NCI-H1417 treated with DMSO at 0.1 percent for 48 hours (cell line): ENCODE measurements at places on chromosomes 16 and 17.
A peak's percentile ranks its signal among the peaks of the same experiment; 100 is the strongest.

GRCh38 chr16:87826798-87827587 lies 42.3 kb downstream of the SLC7A5 start:
- DNase-seq = no peak

- DNase-seq = no peak
These were observed 20.4 kb downstream of the HDAC5 start for GRCh38 chr17:44102849-44103622.

DNA sequence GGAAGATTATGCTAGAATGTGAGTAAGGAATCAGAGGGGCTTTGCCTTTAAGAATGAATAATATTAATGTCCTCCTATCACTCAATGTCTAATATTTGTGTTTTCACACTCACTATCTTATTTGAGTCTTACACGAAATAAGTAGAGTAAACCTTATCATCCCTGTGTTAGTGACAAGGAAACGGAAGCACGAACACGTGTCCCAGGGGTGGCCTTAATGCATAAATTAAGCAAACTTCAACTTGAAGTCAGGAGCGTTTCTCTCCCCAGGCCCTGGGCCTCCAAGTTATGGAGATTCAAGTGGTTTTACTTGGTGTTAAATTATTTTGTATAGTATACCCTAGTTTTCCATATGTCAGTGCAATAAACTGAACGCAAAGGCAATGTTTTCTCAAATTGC lies 96.0 kb downstream of the WDR59 start:
- no peak for DNase-seq

- no peak for DNase-seq
These were observed 15.4 kb downstream of the ARL2BP start for GRCh38 chr16:57260294-57260929.

DNA sequence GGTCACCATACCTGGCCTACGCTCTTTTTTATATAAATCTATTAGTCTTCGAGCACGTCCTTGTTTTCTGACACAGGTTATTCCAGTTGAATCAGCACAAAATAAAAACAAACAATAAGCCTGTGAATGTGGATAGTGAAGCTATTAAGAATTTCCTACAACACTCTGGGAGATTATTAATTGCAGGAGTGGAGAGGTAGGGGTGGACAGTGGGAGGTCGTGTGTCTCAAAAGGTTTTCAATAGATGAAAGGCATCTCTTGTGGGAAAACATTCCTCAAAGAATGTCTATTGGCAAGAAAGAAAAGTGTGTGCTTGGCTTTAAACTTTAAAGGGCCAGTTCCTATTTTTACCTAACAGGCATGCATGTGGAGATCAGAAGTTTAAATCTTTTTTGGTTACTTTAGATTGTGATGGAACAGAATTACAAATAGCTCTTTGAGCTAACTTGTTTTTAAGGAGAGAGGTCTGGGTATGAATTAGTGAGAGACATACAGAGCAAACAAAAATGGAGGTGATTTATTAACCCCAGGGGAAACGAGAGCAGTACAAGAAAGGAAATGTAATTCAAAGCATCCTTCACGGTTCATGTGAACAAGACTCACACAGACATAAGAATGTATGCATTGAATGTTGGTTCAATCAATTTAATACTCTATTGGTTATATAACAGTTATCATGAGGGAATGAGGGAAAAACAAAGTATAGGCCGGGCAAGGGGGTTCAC lies 9.0 kb downstream of the SMYD4 start:
- no peak for DNase-seq

- no peak for DNase-seq
These were observed 12.8 kb upstream of the GNG13 start for GRCh38 chr16:813204-813915.

DNA sequence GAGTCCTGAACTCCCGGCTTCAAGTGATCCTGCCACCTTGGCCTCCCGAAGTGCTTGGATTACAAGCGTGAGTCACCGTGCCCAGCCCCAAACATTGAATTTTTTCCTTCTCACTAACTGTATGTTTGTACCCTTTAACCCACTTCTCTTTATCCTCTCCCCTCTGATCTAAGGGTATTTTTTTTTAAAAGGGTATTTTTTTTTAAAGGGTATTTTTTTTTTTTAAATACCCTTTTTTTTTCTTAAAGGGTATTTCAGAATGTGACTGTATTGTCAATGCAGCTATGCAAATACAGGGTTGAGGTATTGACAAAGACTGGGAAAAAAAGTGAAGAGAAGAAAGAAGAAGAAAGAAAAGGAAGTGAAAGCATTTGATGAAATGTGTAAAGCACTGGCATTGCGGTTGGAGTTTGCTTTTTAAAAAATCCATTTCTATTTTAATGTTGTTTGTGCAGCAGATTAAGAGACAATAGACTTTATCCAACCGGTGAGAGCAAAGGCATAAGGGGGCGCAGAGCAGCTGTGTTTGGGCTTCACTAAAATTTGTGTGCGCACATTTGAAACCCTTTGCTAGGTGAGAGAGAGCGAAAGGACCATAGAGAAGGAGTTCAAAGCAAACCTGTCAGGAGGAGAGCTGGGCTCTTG lies 42.4 kb downstream of the SYT17 start:
- no peak for DNase-seq

DNA sequence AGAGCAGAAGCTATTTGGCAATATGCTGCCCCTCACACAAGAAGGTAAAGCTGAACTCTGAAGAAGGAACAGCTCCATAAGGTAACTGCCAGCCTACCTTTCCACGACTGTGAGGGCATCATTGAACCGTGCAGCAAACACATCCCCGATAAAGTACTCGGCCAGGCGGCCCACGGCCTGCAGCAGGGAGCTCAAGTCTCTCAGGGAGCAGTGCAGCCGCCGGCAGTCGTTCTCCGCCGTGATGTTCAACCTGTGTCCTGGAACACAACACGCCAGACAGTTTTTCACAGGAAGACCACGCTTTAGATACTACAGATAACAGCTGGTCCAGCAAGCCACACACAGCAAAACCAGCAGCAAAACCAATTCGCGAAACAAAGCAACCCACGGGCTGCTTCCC lies 62.1 kb upstream of the GSG1L start:
- no peak for DNase-seq

DNA sequence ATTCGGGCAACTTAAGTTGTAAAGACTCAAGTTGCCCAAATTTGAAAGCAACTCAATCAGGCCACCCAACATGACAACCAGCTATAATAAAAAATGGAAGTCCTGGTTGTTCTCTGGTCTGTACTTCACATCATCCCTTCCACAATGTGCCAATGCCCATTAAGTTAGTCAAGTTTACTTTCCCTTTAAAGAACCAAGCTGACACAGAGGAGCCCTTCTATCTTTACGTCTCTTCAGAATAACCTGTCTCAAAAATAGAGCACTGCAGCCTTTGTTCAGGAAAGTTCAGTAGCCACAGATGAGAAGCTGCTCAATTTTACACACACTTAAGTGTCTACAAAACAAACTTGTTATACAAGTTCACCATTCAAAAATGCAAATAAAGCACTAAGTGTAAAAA lies 75.1 kb upstream of the C17orf78 start:
- DNase-seq = no peak

DNA sequence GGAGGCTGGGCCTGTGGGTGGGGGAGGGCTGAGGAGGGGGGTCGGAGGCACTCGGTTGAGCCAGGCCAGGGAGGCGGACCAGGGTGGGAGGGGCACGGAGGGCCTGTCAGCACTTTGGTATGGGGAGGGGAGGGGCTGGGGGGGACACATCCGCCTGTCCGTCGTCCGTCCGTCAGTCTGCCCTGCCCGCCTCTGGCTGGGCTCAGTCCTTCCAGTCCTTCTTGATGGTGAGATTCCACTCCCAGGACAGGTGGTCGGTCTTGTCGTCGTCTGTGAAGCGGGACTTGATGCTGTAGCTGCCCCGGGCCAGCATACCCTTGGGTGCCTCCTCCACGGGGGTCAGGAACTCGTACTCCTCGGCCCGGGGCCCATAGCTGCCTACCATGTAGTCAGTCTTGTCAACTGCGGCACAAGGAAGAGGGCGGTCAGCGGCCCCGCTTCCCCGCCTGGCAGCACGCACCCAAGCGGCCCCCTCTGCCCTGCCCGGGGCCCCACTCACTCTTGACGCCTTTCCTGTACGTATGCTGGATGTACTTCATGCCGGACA lies 2.4 kb downstream of the ARHGDIA start:
- no peak for DNase-seq

DNA sequence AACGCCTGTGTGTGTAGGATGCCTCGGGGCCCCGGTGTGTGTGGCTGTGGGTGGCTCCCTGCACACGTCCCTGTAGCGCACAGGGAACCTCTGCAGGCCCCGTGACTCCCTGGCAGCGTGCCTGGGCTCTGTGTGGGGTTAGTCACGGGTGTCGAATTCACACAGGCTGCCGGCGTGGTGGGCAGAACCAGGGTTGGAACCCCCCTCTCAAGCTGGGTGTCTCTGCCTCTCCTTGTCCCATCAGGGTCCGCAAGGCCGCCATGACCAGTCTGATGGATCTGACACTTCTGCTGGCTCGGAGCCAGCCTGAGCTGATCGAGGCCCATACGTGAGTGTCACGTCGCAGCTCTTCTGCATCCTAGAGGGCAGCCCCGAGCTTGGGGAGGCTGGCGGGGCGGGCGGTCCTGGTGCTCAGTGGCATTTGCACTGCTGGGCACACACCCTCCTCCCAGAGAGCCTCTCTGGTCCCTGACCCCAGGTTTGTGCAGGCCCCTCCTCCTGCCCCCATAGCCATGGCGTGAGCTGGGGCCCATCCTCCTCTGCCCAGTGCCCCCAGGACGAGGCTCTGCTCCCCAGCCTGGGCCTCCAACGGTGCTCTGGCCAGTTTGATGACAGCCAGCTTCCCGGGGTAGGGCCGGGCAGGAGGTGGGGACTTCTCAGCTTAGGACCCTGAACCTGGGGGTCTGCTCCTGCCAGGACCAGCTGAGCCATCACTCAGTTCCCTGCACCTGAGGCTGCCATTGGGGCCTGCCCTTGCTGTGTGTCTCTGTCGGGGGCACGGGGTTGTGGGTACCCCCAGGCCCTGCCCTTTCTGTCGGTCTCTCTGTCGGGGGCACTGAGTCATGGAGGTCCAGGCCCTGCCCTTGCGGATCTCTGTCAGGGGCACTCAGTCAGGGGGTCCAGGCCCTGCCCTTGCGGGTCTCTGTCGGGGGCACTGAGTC lies 88.1 kb upstream of the ZNF750 start:
- no peak for DNase-seq

- no peak for DNase-seq
These were observed 247.0 kb downstream of the GSG1L start for GRCh38 chr16:27816561-27816960.

DNA sequence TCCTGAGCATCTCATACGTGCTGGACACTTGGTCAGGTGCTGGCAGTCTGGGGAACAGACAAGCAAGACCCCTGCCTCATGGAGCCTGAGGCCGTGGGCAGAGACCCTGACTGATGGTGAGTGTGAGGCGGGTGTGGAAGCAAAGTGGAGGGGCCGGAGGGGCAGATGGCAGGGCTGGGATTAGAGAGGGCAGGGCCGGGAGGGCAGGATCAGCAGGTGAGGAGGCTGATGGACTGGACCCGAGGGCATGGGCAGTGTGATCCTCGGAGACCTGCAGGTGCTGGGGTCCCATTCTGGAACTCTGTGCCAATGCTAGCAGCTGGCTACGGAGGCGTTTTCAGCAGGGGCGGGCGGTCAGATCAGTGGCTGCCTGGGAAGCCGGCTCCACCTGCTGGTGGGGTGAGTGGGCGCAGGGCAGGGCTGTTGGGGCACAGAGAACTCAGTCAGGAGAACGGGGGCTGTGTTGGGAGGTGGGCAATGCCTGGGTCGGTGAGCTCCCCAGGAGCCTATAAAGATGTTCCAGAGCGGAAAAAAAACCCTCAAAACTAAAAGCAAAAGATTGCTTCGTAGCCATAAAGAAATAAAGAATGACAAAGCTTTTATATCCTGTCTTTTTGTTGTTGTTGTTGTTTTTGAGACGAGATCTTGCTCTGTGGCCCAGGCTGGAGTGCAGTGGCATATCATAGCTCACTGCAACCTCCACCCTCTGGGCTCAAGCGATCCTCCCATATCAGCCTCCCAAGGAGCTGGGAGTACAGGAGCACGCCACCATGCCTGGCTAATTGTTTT lies 8.9 kb upstream of the C16orf74 start:
- DNase-seq = no peak

DNA sequence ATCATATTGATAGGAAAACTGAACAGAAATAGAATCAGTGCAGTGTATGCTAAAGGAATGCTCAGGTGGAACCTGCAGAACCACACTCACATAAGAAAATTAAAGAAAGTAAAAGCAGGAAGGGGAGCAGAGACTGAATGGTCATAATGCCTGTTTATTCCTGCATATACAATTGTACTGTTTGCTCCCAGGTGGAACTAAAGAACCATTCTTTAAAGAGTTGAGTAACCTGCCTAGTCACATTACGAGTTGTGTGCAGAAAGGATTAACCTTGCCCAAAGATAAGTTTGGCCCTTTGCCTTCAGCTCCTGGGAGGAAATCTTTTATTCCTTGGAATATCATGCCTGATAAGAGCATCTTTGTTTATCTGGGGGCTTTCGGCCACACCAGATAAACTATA lies 434.7 kb downstream of the KIF2B start:
- DNase-seq = no peak

DNA sequence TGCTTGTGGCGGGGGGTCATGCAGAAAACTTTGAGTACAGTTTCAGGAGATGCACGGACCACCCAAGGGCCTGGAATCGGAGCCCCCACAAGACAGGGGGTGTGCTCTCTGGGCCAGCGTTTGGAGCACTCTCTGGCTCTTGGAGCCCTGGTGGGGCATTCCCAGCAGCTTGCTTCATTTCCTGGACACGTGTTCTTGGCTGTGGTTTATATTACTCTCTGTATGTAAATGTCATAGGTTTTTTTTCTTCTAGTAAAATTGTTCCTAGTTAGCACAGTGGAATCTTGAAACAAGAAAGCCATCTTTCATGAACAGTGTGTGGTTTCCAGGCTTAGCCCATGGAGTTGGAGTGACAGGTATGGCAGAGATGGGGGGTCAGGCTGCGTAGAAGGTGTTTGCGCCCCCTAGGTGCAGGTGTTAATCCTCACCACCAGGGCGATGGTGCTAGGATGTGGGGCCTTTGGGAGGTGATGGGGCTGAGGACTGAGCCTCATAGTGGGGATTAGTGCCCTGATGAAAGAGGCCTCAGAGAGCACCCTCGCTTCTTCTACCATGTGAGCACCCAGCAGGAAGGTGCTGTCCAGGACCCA lies 79.8 kb downstream of the JPH3 start:
- DNase-seq = no peak

- DNase-seq = peak; percentile 50
These were observed 18.6 kb downstream of the RNF43 start for GRCh38 chr17:58398574-58399266.

- no peak for DNase-seq
These were observed 391.4 kb downstream of the UTP18 start for GRCh38 chr17:51651513-51652298.
